Naive thymus-derived CD8-positive, alpha-beta T cell (primary cell): ENCODE measurements at places on chromosomes 12 and 14.

- peaks cover 40% of the 10 kb centered on the region for H3K4me1 ChIP-seq
- no peaks in the 10 kb centered on the region for H3K36me3 ChIP-seq
- H3K4me3 ChIP-seq = no peak overlapping the region
These were observed 534.0 kb downstream of the FUT8 start for GRCh38 chr14:65946494-65946893.

- H3K36me3 ChIP-seq = peaks cover 4% of the 10 kb centered on the region
- DNase-seq = no peak
- H3K4me1 ChIP-seq = no peaks in the 10 kb centered on the region
- H3K4me3 ChIP-seq = no peak overlapping the region
- H3K27me3 ChIP-seq = peaks cover 36% of the 10 kb centered on the region
- H3K27ac ChIP-seq = no peak overlapping the region
These were observed 26.5 kb upstream of the EPS8 start for GRCh38 chr12:15815730-15816129.

DNA sequence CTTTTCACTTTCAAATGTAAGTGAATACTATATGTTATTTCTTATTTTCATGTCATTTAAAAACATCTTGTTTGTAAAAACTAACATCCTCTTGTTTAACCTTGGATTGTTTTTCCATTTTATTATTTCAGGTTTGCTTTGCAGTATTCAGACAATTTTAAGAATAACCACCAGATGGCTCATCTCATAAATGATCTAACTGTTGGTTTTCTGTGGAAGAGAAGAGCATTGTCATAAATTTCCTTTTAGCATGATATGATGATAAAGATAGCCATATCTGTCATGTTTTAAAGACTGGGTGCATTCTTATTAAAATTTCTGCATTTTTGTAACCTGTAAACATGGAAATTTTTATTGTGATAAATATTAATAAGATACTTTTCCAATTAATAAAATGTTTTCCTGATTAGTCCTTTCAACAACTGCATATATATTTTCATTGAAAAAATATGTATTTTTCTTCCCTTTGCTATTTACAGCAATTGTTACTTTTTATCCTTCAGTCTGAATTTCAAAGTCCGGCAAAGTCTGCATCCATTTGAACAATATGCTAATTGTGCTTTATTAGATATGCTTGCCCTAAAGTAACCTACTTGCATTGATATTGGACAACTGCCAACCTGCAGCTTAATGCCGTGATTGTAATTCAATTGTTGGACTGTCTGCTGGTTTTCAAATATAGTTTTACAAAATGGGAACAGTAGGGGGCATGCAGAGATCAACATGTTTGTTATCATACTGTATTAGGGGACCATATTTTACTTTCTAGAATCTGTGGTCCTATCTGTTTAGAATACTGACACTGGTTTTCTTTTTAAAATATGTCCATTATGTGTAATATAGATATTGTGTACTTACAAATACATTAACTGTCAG lies 163.4 kb downstream of the GARIN6 start:
- H3K27me3 ChIP-seq = no peaks in the 10 kb centered on the region
- DNase-seq = no peak
- H3K4me1 ChIP-seq = no peaks in the 10 kb centered on the region
- H3K36me3 ChIP-seq = no peaks in the 10 kb centered on the region
- H3K4me3 ChIP-seq = no peak overlapping the region
- H3K27ac ChIP-seq = no peak overlapping the region

DNA sequence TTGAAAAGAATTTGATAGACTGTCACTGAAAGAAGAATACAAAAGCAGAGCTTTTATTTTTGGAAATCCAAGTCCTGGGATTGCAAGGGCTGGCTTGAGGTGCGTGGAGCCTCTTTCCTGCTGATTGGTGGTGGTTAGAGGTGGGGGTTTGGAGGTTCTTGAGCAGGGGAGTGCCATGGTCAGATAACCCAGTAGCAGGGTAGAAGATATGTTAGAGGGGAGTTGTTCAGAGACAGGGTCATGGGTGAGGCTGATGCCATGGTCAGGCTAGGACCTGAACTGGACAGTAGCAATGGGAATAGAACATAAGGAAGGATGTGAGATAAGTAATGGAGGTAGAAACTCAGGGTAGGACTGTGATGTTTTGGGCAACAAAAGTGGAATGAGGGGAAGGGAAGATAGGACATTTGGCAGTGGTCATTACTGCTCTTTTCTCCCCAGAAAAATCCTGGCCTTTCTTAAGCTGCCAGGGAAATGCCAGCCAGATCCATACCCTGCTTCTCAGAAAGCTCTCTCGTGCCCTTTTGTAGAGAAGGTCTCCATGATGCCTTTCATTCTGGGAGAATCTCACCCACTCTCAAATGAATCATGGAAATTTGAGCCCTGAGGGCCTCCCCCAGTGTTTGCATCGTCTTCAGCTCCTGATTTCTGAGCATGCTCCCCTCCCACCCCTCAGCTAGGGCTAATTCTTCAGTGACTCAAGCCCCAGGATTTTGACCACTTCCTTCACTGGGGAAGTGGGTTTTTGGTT lies 9.5 kb downstream of the EMP1 start:
- H3K36me3 ChIP-seq = no peaks in the 10 kb centered on the region
- no peaks in the 10 kb centered on the region for H3K27me3 ChIP-seq
- DNase-seq = no peak
- no peak overlapping the region for H3K4me3 ChIP-seq
- H3K4me1 ChIP-seq = peaks cover 14% of the 10 kb centered on the region

DNA sequence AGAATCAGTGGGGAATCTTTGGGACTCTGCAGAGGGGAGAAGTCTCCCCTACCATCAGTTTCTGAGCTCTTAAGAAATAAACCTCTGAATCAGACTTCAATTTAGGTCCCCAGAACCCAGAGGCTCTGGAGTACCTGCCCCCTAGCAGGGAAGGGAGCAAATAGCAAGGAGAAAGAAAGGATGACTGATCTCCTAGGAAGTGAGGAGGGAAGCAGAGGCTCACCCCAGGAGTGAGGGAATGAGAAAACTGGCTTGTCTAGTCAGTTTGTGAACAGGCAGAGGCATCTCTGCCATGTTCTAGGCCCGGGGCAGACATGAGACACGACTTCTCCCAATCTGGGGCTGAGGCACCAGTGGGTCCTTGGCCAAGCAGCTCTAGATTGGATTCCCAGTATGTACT lies 24.3 kb upstream of the SMUG1 start:
- H3K27ac ChIP-seq = no peak overlapping the region
- no peaks in the 10 kb centered on the region for H3K36me3 ChIP-seq
- peaks cover 2% of the 10 kb centered on the region for H3K27me3 ChIP-seq
- H3K4me3 ChIP-seq = no peak overlapping the region
- peaks cover 38% of the 10 kb centered on the region for H3K4me1 ChIP-seq

GRCh38 chr12:102965281-102966155 lies 8.0 kb downstream of the ASCL1 start:
- peaks cover 61% of the 10 kb centered on the region for H3K27me3 ChIP-seq
- peak overlapping the region; percentile 93 for H3K4me3 ChIP-seq
- no peak overlapping the region for H3K27ac ChIP-seq
- DNase-seq = no peak
- H3K4me1 ChIP-seq = peaks cover 20% of the 10 kb centered on the region

- peak; percentile 75 for DNase-seq
- H3K36me3 ChIP-seq = peaks cover 31% of the 10 kb centered on the region
- H3K4me3 ChIP-seq = peak overlapping the region; percentile 96
- peaks cover 23% of the 10 kb centered on the region for H3K4me1 ChIP-seq
- H3K27me3 ChIP-seq = peaks cover 3% of the 10 kb centered on the region
These were observed 479 bp downstream of the KDM5A start for GRCh38 chr12:388541-389141.

DNA sequence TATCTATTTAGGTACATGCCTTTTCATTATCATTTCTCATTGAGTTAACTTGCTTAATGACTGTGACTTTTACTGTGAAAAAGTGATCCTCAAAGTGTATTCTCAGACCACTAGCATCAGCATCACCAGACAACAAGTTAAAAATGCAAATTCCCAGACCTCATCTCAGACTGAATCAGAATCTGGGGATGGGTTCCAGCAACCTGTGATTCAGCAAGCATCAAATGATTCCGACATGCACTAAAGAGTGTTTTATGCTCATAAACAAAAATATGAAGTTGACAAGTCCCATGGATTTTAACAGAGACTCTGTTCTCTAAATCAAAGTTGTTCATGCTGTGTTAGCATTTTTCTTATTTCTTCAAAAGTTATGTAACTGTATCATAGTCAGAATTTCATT lies 130.6 kb downstream of the BCAT1 start:
- DNase-seq = no peak
- no peaks in the 10 kb centered on the region for H3K36me3 ChIP-seq
- peaks cover 23% of the 10 kb centered on the region for H3K4me1 ChIP-seq

DNA sequence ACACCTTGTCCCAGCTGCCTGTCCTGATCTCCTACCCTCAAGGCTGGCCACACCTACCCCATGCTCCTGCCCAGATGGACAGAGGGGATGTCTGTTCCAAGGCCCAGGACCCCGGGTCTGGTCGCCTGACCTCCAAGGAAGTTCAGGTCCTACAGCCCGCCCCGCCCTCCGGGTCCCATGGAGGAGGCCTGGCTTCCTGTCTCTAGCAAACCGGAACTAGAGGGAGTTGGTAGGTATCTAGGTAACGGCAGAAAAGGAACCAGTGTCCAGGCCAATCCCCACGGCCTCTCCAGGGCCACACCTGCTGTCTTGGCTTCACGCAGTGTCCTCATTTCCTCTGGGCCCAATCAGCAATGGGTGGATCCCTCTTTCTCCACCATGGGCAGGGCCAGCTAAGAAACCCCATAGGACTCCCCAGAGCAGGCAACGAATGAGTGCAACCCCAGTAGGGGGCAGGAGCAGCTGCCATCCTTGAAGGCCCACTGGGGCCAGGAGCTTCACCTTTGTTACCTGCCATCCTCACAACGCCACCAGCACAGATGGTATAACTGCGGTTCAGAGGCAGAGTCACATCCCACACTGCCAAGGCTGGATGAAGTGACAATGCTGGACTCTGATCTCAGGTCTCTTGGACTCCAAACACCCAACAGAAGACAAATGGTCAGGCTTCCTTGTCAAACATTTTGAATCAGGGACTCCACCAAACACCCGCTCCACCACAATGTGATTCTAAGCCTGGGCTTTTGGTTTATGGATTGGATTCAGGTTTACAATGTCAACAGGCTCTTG lies 25.1 kb upstream of the RPLP0 start:
- no peaks in the 10 kb centered on the region for H3K27me3 ChIP-seq
- peak overlapping the region; percentile 76 for H3K27ac ChIP-seq
- no peak for DNase-seq

DNA sequence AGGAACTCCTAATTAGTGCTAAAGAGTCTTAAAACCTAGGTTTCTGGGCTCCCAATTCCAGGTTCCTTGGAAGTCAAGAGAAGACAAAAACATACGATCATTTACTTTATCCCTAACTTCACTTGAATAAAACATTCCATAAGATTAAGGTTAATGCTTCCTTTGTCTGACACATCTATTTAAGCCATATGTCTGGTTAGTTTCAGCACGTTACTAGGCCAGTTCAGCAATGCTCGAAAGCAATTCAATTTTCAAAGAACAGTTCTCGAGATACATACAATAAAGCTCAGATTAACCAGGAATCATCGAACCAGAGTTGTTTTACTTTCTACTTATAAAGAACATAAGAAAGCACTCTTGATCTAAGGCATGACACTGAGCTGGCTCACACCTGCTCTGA lies 68.0 kb upstream of the POC1B start:
- peaks cover 15% of the 10 kb centered on the region for H3K36me3 ChIP-seq
- no peak for DNase-seq

DNA sequence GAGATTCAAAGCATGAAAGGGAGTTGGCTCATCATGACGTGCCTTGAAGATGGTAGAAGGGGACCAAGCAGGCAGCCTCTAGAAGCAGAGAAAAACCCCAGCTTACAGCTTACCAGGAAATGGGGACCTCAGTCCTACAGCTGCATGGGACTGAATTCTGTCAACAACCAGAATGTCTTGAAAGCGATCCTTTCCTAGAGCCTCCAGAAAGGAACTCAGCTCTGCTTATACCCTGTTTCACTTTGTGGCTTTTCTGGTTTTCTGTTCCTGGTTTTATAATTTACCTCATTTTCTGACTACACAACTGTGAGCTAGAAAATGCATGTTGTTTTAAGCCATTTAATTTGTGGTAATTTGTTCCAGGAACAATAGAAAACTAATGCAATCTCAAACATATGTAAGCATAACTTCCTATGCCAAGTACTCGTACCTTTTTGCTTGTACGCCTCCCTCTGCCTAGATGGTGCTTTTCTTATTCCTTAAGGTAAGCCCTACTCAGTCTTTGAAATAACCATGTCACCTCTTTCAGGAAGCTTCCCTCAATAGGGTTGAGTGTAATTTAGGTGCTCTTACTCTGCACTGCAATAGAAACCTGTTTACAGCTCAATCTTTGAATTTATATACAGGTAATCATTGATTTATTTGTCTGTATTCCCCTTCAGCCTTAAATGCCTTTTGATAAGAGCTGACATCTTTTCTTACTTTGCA lies 348.8 kb downstream of the TMEM117 start:
- no peak for DNase-seq
- no peaks in the 10 kb centered on the region for H3K27me3 ChIP-seq
- no peak overlapping the region for H3K4me3 ChIP-seq
- no peaks in the 10 kb centered on the region for H3K36me3 ChIP-seq

- H3K27ac ChIP-seq = no peak overlapping the region
- no peaks in the 10 kb centered on the region for H3K36me3 ChIP-seq
- H3K27me3 ChIP-seq = peaks cover 26% of the 10 kb centered on the region
- no peak for DNase-seq
- no peak overlapping the region for H3K4me3 ChIP-seq
- no peaks in the 10 kb centered on the region for H3K4me1 ChIP-seq
These were observed 108.8 kb upstream of the PCED1B start for GRCh38 chr12:46970636-46971035.

GRCh38 chr14:31286456-31287293 lies 79.1 kb upstream of the HECTD1 start:
- H3K27me3 ChIP-seq = no peaks in the 10 kb centered on the region
- no peaks in the 10 kb centered on the region for H3K4me1 ChIP-seq
- DNase-seq = no peak
- no peak overlapping the region for H3K27ac ChIP-seq
- no peak overlapping the region for H3K4me3 ChIP-seq

DNA sequence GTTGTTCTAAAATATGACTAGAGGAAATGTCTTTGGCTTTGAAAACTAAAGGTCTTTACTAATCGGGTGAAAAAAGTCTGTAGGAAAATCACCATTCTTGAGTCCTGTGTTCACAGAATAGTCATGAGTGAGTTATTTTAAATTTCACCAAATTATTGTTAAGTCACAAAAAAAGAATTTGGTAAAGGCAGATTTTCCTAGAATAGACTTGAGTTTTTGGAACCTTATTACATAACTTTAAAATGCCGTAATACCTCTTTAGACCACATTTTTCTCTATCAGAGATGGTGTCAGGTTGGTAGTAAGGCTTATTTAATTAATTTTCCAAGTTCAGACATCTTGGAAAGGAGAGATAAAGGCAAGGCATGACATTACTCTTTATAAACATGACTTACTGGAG lies 184.7 kb upstream of the GARIN2 start:
- no peak overlapping the region for H3K4me3 ChIP-seq
- DNase-seq = no peak
- H3K4me1 ChIP-seq = no peaks in the 10 kb centered on the region
- peaks cover 12% of the 10 kb centered on the region for H3K36me3 ChIP-seq
- H3K27me3 ChIP-seq = no peaks in the 10 kb centered on the region
- no peak overlapping the region for H3K27ac ChIP-seq

- H3K4me1 ChIP-seq = no peaks in the 10 kb centered on the region
- H3K27ac ChIP-seq = no peak overlapping the region
- no peak for DNase-seq
- H3K27me3 ChIP-seq = no peaks in the 10 kb centered on the region
These were observed 57.0 kb upstream of the CNTN1 start for GRCh38 chr12:40635141-40635731.
